ENCODE measurements at places on chromosomes 5 and 9.

GRCh38 chr5:78886341-78887230, 98.5 kb downstream of the ARSB start:
- DNase-seq = no peak

GRCh38 chr9:113654605-113655428, 191.3 kb downstream of the RGS3 start:
- DNase-seq = no peak

- no peak for DNase-seq
Measured at GRCh38 chr9:34664281-34665066, 2.0 kb upstream of the CCL27 start.

GRCh38 chr5:163809473-163809872, 304.1 kb downstream of the MAT2B start:
- no peak for DNase-seq

DNA sequence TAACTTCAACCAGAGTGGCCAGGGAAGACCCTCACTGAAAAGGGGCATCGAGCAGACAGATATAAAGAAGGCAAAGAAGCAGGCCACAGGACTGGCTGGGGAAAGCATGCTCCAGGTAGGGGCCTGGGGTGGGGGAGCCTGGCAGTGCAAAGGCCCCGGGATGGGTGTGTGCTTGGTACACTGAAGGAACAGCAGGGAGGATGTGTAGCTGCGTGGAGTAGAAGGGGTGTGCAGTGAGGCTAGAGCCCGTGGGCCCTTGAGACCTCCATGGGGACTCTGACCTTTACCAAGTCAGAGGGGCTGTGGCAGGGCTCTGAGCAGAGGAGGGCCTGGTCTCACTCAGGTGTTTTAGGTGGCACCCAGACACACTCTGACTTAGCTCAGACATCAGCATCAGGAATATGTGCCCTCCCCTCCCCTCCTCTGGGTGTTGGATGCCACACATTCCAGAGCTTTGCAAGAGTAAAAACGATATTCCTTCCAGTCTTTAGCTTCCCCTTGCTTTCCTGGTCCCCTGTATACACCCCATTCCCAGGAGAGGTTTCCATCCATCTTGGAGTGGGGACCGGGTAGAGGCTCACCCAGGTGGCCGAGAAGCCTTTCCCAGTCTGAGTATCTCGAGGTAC, 7.6 kb downstream of the TRIM7 start:
- DNase-seq = no peak

- DNase-seq = no peak
Measured at GRCh38 chr5:134174841-134175839, 1.6 kb downstream of the SKP1 start.

GRCh38 chr5:136166909-136167308, 26.1 kb downstream of the SMIM32 start:
- no peak for DNase-seq

GRCh38 chr5:146647656-146648199, 131.7 kb upstream of the GPR151 start:
- DNase-seq = no peak

- DNase-seq = no peak
Measured at GRCh38 chr5:75686480-75686879, 30.8 kb downstream of the POC5 start.
